ENCODE measurements at places on chromosomes 4 and X. TPM values are rescaled to one million over a fixed set of nuclear protein-coding genes. Genes with fewer than 3 reads are reported as not detected.

DNA sequence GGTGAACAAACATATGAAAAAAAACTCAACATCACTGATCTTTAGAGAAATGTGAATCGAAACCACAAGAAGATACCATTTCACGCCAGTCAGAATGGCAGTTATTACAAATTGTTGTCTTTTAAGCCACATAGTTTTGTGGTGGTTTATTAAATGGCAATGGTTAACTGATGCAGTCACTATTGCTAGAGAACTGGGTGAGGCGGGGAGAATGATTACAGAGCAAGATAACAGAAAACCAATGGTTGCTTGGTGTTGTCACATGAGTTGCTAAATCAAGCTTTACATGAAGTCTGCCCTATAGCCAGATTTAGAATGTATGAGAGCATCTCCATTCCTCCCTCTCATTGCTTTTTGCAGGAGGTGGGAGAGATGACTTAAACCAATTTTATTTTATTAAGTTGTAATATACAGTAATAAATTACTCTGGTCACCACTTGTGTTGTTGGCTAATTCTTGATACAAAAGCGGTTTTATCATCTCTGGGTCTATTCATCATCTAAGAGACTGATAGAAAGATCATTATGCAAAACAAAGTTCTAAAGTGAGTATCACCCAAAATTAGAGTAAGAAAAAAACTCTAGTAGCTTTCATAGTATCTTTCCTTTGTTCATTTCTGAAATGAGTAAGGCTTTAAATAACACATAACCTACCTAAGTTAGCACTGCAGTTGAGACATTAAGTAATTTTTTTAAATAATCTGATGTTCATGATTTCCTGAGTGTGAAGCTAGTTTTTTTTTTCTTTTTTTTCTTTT lies 859.5 kb downstream of the STIM2 start:
- no peak for DNase-seq

GRCh38 chr4:144302704-144303536 lies 162.4 kb upstream of the GYPA start:
- no peak for DNase-seq

GRCh38 chr4:113639326-113639725 lies 122.2 kb downstream of the CAMK2D start:
- DNase-seq, result peak; percentile 49

DNA sequence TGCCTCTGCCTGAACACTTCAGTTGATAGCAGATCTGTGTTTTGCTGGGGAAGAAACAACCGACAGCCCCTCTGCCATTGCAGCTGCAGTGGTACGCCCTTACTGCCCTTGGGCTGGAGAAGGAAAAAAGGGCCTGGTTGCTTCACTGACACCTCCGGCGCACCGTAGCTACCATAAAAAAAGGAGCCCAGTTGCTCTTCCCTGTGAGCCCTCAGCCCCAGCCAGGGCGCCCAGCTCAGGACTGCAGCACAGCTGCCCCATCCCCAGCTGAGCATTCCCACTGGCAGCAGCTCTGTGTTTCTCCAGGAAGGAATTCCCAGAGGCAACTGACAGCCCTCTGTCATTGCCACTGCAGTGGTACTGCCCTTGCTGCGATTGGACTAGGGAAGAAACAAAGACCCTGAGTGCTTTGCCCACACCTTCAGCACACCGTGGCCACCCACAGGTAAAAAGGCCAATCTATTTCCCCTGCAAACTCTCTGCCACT lies 142.7 kb downstream of the DKK2 start:
- no peak for DNase-seq

- DNase-seq, result no peak
Measured at GRCh38 chr4:188658958-188659522, 519.8 kb downstream of the TRIML1 start.

GRCh38 chr4:125489952-125490690 lies 175.4 kb downstream of the FAT4 start:
- DNase-seq, result no peak

DNA sequence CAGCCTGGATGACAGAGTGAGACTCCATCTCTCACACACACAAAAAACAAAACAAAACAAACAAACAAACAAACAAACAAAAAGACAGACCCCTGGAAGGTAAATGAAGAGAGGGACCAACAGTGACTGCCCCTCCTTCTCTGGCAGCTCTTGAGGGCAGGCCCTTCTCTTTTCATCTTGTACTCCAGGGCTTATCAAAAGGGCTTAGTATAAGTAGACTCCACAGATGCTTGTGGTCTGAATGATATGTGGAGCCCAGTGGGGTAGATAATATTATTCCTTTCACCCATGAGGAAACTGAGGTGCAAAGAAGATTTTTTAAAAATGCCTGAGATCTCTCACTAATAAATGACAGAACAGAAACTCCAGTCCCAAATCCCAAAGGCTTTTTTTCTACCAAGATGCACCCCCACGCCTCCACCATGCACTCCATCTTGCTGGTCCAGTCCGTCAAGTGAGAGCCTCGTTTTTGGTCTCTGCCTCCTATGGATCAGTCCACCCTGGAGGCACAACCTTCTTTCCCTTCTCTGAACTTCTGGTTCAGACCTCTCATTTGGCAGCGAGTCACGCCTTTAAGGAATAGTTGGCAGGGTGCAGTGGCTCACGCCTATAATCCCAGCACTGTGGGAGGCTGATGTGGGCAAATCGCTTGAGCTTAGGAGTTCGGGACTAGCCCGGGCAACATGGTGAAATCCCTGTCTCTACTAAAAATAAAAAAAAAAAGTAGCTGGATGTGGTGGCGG lies 17.0 kb upstream of the CHRNA9 start:
- no peak for DNase-seq

DNA sequence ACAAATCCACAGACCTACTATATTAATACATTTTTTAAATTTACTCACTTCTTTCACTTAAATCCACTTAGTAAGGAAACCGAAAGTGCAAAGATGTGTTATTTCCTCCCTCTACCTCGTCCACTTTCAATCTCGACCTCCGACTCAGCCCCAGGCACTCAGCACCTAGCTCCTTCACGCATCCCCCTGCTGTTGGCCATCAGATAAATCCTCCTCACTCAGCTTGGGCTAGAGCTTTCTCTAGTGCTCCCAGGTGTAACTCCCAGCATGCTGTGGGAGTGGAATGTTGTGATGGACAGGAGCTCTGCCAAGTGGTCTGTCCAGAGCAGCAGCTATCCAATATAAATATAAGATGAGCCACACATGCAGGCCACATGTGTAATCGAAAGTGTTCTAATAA lies 26.7 kb upstream of the TEC start:
- DNase-seq, result no peak

DNA sequence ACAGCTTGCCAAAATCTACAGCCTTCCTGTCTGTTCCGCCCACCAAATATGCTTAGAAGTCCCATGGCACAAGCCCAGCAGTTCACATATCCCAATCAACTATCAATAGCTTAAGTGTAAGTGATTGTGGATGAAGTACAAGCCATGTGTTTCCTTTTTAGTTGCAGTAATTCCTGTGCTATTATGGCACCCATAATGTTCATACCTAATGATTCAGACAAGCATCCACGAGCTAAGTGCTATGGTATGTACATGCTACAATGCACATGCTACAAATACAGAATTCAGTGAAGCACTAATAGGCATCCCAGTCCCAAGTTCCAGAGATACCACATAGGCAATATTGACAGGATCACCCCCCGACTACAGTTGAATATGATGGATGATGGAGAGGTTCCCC lies 94.5 kb downstream of the PCDH19 start:
- no peak for DNase-seq

GRCh38 chr4:100795581-100795980 lies 277.8 kb upstream of the EMCN start:
- no peak for DNase-seq

GRCh38 chr4:139958739-139959098 lies 195.3 kb downstream of the MAML3 start:
- no peak for DNase-seq

DNA sequence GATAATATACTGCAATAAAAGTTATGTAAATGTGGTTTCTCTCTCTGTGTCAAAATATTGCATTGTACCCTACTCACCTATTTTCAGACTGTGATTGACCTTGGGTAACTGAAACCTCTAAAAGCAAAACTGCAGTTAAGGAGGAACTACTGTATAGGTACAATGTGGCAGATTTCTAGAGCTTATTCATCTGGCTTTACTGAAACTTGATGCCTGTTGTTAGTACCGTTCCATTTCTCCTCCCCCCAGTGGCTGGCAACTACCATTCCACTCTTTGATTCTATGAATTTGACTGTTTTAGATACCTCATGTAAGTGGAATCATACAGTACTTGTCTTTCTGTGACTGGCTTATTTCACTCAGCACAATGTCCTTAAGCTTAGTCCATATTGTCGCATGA lies 61.9 kb downstream of the HOPX start:
- no peak for DNase-seq

- no peak for DNase-seq
Measured at GRCh38 chr4:24816797-24817196, 21.4 kb downstream of the SOD3 start.

GRCh38 chrX:107684956-107685385 lies 56.7 kb downstream of the PRPS1 start:
- DNase-seq, result peak; percentile 78

GRCh38 chr4:108427946-108428485 lies 192.4 kb upstream of the RPL34 start:
- no peak for DNase-seq

GRCh38 chrX:129689796-129690195 lies 35.0 kb upstream of the APLN start:
- no peak for DNase-seq

DNA sequence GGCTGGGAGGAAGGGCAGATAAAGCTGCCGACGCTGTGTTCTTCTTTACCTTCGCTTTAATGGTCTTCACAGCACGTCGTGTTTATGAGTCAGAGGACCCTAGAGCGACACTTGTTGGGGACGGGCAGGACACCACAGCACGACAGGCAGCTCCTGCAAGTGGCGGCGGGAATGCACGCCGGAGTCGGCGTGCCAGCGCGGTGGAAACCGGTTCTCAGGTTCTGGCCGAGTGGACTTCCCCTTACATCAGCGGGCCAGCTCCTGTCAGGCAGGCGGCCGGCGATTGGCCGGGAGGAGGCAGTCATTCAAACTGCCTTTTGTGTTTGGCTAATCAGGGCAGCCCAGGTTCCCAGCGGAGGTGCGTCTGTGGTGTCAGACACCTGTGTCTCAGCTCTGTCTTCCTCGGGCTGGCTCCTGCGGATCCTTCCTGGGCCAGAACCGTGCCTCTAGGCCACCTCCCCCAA lies 150.9 kb downstream of the SHROOM3 start:
- DNase-seq, result peak; percentile 95

- DNase-seq, result peak; percentile 37
Measured at GRCh38 chrX:119573840-119574393, 446 bp upstream of the UBE2A start.

GRCh38 chr4:107615809-107616208 lies 104.2 kb downstream of the PAPSS1 start:
- DNase-seq, result no peak

DNA sequence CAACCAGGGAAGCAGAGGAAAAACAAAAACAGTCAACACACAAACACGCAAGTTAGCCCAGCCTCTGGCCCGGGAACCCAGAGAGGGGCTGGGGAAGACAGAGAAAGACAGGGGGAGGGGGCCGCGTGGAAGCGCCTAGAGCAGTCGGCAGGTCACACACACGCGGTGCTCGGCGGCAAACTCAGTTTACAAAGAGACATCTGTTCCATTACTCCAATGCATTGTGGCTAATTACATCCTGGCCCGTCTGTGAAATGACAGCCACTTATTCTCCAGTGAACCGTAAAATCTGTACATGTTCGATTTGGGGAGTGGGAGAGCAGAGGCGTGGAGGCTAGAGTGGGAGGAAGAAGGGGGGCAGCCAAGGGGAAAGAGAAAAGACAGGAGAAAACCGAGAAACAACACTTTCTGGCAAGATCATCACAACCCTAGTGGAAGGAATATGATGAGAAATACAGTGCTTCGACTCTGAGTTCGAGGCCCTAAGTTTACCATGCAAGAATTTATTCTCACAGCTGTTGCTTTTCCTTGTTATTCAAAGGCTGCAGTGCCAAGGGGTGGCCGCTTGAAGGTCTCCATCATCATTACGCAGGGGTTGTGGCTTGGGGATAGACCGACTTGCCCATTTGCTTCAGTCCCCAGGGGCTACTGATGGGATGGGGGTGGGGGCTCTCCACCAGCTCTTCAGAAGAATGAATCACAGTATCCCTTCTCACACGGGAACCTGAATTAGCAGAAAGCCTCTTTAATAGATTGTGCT lies 167.7 kb downstream of the MGST2 start:
- no peak for DNase-seq

DNA sequence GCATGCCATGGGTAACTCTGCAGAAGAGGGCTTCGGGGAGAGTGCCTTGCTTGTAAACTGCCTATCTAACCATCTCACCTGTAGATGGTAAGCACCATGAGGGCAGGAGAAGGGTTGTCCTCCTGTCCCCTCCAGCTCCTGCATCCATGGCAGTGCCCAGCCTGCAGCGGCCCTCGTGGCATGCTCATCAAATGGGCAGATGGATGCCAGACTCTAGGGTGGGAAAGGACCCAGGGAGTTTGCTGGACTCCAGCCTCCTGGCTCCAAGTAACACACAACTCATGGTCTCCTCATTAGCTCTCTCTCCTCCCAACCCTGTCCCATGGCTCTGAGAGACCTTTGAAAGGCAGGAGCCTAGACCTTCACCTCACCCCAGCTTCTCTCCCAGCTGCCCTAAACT lies 29.7 kb upstream of the CRMP1 start:
- DNase-seq, result no peak

DNA sequence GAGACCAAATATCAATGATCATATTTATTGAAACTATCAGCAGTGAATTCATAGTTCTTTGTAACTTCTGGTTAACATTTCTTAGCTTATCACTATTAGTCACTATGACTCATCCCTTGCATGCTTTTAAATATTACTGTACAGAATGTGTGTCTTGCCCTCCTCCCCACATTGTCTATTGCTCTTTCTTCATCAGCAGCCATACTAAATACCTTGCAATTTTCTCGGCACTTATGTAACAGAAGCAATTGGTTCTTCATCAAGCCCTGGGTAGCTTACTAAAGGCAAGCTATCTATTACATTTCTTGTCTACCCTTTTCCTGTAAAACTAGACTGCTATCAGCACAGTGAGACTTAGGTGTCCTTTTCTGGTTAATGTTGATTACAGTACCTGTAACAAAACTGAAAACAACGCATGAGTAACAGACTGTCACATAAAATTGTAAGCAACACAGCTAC lies 8.2 kb downstream of the KLHL4 start:
- no peak for DNase-seq

Gene PITX2
- total RNA-seq, result 0.64 TPM

Gene PNCK
- 1.9 TPM for total RNA-seq

Gene CXorf38
- total RNA-seq, result 19.5 TPM

Gene CBR4
- 25.1 TPM for total RNA-seq

Gene LRIT3
- not detected for total RNA-seq

Gene ARX
- total RNA-seq, result 0.84 TPM

Gene TMEM271
- total RNA-seq, result not detected

Data from colonic mucosa (tissue), 4 donors.